ENCODE measurements at places on chromosomes 4 and X. TPM values are rescaled to one million over a fixed set of nuclear protein-coding genes. Genes with fewer than 3 reads are reported as not detected.

SLC34A2 gene
- not detected for total RNA-seq

HSFX2 gene
- not detected for total RNA-seq

ELMOD2 gene
- total RNA-seq = 21.8 TPM

- no peaks in the 10 kb centered on the region for H3K4me1 ChIP-seq
- H3K27ac ChIP-seq = no peak overlapping the region
- no peak overlapping the region for H3K4me3 ChIP-seq
Observed at GRCh38 chr4:81399306-81400086, 72.2 kb downstream of the RASGEF1B start.

GRCh38 chr4:3340700-3341083 lies 47.9 kb downstream of the RGS12 start:
- H3K4me1 ChIP-seq = peaks cover 6% of the 10 kb centered on the region
- no peak overlapping the region for H3K4me3 ChIP-seq
- no peak overlapping the region for H3K27ac ChIP-seq
- no peaks in the 10 kb centered on the region for H3K36me3 ChIP-seq

DNA sequence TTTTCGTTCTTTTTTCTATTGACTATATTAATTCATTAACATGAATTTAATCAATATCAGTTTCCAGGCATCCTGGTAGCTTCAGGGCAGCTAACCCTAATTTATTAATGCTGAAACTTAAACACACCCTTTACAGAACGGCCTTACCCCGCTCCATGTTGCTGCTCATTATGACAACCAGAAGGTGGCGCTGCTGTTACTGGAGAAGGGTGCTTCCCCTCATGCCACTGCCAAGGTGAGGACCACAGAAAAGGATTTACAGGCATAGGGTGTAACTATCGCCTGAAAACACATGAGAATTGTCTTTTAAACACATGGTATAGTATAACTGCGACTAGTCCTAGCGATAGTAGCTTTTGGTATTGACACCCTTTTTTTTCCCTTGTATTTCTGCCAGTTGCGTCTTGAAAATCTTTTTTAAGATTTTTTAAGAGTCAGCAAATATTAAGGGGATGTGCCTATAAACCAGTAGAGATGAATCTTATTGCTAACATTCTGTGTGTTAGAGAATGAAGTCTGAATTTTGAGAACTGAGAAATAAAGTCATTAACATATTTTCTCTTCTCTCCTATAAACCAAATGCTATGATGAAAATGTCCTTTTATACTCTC lies 229.0 kb downstream of the ANK2 start:
- H3K27ac ChIP-seq = no peak overlapping the region
- no peaks in the 10 kb centered on the region for H3K4me1 ChIP-seq
- no peaks in the 10 kb centered on the region for H3K36me3 ChIP-seq
- DNase-seq = peak; percentile 32
- no peak overlapping the region for H3K4me3 ChIP-seq

DNA sequence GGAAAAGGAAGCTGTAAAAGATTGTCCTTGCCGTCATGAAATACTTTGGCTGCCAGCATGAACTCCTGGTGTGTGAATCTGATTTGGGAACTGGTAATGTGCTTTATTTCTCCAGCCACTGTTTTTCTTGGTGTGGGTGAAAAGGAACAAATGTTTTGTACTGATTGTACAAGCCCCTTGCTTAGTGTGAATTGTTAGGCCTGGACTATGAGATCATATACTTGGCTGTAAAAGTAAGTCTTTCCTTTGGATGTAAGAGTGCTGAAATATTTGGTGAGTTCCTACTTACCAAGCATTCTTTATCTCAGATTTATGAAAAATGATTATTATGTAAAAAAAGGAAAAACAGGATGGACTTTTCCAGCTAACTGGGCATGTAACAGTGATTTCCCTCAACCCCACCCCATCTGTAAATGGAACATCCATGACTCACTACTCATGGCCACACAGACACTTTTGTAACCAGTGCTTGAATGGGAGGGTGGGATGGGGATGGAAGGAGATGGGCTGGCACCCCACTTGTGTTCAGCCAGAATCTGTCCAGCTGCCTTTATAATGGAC lies 6.3 kb downstream of the FNIP2 start:
- H3K27ac ChIP-seq = no peak overlapping the region
- H3K4me3 ChIP-seq = no peak overlapping the region
- peaks cover 40% of the 10 kb centered on the region for H3K4me1 ChIP-seq

DNA sequence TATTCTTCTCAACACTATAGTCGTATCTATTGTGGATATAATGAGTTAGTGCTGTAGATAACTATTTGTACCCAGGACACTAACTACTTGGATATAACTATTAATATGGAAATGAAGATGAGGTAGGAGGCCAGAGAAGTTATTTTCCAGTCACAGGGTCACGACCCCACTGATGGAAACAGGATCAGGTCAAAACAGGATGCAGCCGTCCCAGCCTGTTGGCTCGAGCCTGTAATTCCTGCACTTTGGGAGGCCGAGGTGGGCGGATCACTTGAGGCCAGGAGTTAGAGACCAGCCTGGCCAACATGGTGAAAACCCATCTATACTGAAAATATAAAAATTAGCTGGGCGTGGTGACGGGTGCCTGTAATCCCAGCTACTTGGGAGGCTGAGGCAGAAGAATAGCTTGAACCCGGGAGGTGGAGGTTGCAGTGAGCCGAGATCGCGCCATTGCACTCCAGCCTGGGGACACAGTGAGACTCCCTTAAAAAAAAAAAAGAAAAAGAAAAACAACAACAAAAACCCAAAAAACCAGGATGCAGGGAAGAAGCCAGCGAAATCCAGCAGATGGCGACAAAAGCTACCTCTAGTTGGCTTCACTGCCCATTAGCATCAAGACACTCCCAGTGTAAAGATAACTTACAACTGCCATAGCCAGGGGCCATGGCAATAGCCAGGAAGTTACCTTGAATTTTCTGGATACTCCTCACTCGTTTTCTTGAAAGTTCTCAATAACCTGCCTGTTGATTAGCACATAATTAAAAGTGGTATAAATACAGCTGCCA lies 37.9 kb upstream of the NKAP start:
- no peaks in the 10 kb centered on the region for H3K36me3 ChIP-seq
- H3K4me3 ChIP-seq = no peak overlapping the region
- no peak overlapping the region for H3K27ac ChIP-seq
- DNase-seq = no peak
- peaks cover 7% of the 10 kb centered on the region for H3K27me3 ChIP-seq
- no peaks in the 10 kb centered on the region for H3K4me1 ChIP-seq

DNA sequence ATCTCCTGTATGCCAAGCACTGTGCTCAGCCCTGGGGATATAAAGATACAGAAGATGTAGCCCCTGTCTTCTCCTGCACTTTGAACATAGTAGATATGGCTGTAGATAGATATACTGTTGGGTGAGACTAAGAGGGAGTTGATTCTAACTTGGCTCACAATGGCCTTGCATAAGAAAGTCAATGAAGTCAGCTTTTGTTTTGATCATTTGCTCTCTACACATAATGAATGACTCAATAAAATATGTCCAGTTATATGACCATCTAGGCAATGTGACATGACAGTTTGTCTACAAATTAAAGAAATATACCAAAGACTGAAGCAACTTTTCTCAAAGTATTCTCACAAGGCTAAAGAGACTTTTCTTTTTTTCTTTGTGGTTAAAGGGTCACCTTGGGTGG lies 147.6 kb upstream of the DIPK2B start:
- H3K4me3 ChIP-seq = no peak overlapping the region
- H3K27me3 ChIP-seq = no peaks in the 10 kb centered on the region
- H3K4me1 ChIP-seq = peaks cover 3% of the 10 kb centered on the region
- no peak overlapping the region for H3K27ac ChIP-seq

DNA sequence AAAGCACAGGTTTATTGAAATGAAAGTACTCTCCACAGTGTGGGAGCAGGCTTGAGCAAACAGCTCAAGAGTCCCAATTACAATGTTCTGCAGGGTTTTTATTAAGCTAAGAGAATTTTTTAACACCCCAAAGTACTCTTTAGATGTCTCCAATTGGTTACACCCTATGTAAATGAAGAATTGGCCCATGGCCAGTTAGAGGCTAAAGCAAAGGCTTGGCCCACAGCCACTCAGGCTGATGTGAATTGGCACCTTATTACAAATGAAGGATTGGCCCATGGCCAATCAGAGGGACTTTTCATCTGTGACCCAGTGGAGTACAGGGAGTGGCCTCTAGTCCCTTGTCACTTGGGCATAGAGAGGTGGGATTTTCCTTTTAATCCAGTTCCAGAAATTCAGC lies 30.1 kb upstream of the IQCM start:
- H3K27ac ChIP-seq = no peak overlapping the region
- no peak overlapping the region for H3K4me3 ChIP-seq
- DNase-seq = no peak
- no peaks in the 10 kb centered on the region for H3K36me3 ChIP-seq
- no peaks in the 10 kb centered on the region for H3K27me3 ChIP-seq
- no peaks in the 10 kb centered on the region for H3K4me1 ChIP-seq

ATOH1 gene
- not detected for total RNA-seq

BRS3 gene
- total RNA-seq = not detected

MAPK10 gene
- total RNA-seq = not detected

KLB gene
- total RNA-seq = not detected

CPZ gene
- not detected for total RNA-seq

DNA sequence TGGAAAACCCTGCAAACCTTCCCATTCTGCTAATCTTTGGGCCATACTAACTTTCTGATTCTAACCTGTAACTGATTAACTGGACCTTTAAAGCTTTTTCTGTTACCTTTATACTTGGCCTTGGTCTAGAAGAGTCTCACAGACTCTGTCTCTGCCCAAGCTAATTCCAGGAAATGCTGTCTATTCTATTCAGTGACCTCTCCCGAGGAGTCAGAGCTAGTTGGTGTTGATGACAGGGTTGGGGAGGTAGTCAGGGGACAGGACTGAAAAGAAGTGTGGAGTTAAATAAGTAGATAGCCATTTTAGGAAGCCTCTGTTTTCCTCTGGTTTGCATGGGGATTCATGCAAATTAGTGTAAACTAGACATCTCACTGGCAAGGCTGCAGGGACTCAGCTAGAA lies 429.5 kb downstream of the GRID2 start:
- no peaks in the 10 kb centered on the region for H3K36me3 ChIP-seq
- H3K4me1 ChIP-seq = no peaks in the 10 kb centered on the region
- H3K27ac ChIP-seq = no peak overlapping the region
- no peaks in the 10 kb centered on the region for H3K27me3 ChIP-seq
- no peak for DNase-seq

GRCh38 chrX:17030092-17030491 lies 83.6 kb downstream of the REPS2 start:
- no peak overlapping the region for H3K4me3 ChIP-seq
- no peak for DNase-seq
- H3K36me3 ChIP-seq = no peaks in the 10 kb centered on the region

- H3K27me3 ChIP-seq = peaks cover 2% of the 10 kb centered on the region
- no peak for DNase-seq
- peaks cover 10% of the 10 kb centered on the region for H3K4me1 ChIP-seq
- no peak overlapping the region for H3K4me3 ChIP-seq
- no peak overlapping the region for H3K27ac ChIP-seq
Observed at GRCh38 chr4:6093671-6094070, 75.4 kb upstream of the C4orf50 start.

GRCh38 chr4:165118256-165118909 lies 5.7 kb upstream of the TMEM192 start:
- no peak for DNase-seq
- H3K36me3 ChIP-seq = no peaks in the 10 kb centered on the region
- peaks cover 11% of the 10 kb centered on the region for H3K27me3 ChIP-seq
- H3K4me3 ChIP-seq = no peak overlapping the region
- peaks cover 4% of the 10 kb centered on the region for H3K4me1 ChIP-seq

GRCh38 chr4:155941820-155942219 lies 11.8 kb downstream of the CTSO start:
- H3K27me3 ChIP-seq = no peaks in the 10 kb centered on the region
- H3K4me1 ChIP-seq = peaks cover 1% of the 10 kb centered on the region
- no peak overlapping the region for H3K4me3 ChIP-seq
- no peak overlapping the region for H3K27ac ChIP-seq
- H3K36me3 ChIP-seq = no peaks in the 10 kb centered on the region

DNA sequence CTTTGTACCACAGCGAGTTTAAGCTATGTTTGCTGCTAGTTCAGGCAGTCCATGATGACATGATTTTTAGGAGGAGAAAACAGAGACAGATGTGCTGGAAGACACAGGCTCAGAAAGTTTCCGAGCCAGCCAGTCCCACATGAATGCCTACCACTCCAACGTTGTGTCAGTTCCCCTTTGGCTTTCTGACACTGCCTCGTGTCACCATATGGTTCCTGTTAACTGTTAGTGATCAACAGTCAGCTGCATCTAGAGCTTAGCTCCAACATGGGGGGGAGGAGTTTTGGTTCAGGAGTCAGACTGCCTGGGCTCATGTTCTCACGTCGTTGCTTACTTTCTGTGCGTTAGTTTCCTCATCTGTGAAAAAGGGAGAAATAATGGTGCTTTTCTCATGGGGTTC lies 343.7 kb downstream of the MID1IP1 start:
- no peak overlapping the region for H3K4me3 ChIP-seq
- H3K27me3 ChIP-seq = no peaks in the 10 kb centered on the region
- no peak for DNase-seq
- no peaks in the 10 kb centered on the region for H3K36me3 ChIP-seq

DNA sequence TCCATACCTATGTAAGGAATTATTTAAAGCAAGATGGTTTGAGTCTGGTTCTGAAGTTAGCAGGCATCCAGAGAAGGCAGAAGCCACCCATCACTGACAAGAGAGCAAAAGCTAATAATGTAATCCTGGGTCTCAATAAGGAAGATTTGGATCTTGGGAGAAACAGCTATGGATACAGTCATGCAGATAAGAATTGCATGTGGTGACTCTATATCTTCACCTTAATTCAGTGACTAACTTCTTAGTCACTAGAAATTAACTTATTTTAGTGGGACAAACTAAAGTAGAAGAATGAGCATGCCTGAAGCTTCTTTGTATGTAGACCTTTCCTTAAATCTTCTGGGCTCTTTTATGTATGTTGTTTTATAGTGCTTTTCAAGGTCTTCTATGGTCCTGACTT lies 66.6 kb downstream of the ATP10D start:
- DNase-seq = no peak
- peaks cover 22% of the 10 kb centered on the region for H3K36me3 ChIP-seq
- H3K27me3 ChIP-seq = no peaks in the 10 kb centered on the region
- H3K4me1 ChIP-seq = no peaks in the 10 kb centered on the region
- H3K4me3 ChIP-seq = no peak overlapping the region

- H3K27me3 ChIP-seq = no peaks in the 10 kb centered on the region
- no peak overlapping the region for H3K4me3 ChIP-seq
- H3K36me3 ChIP-seq = no peaks in the 10 kb centered on the region
- no peak for DNase-seq
Observed at GRCh38 chr4:80926891-80927290, 103.6 kb upstream of the BMP3 start.

- no peaks in the 10 kb centered on the region for H3K27me3 ChIP-seq
- no peak overlapping the region for H3K4me3 ChIP-seq
- H3K27ac ChIP-seq = no peak overlapping the region
- no peaks in the 10 kb centered on the region for H3K4me1 ChIP-seq
- DNase-seq = no peak
- H3K36me3 ChIP-seq = no peaks in the 10 kb centered on the region
Observed at GRCh38 chrX:133213117-133213516, 5.0 kb downstream of the TFDP3 start.

GRCh38 chr4:2339458-2340271 lies 77.8 kb upstream of the MXD4 start:
- DNase-seq = peak; percentile 26
- no peak overlapping the region for H3K27ac ChIP-seq
- H3K36me3 ChIP-seq = no peaks in the 10 kb centered on the region
- H3K27me3 ChIP-seq = no peaks in the 10 kb centered on the region
- H3K4me3 ChIP-seq = no peak overlapping the region

QRFPR gene
- not detected for total RNA-seq

- peaks cover 17% of the 10 kb centered on the region for H3K4me1 ChIP-seq
- DNase-seq = peak; percentile 43
- peak overlapping the region; percentile 44 for H3K4me3 ChIP-seq
- H3K36me3 ChIP-seq = peaks cover 1% of the 10 kb centered on the region
Observed at GRCh38 chr4:38949411-38950051, 81.9 kb downstream of the FAM114A1 start.

MGAT4D gene
- not detected for total RNA-seq
